CD4-positive, alpha-beta T cell (primary cell): ENCODE measurements at places on chromosomes 5 and 9.

GRCh38 chr9:19999491-20000057 is 210.7 kb upstream of the SLC24A2 start:
- DNase-seq: no peak

DNA sequence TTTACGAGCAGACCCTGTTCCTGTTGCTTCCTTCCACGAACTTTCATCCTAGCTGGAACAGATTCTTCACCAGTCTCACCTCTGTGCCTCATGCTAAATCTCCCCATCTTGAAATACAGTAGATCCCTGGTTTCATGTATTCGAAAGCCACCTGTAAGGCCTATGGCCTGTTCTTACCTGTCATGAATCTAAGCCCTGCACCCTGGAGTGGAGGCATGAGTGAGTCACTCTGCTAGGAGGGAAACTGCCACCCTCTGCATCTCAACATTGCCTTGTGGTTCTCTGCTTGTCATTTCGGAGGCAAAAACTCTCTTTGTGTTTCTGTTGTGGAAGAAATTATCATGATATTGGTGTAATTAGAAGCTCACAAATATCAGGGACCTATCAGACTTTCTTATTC is 320.0 kb downstream of the ENC1 start:
- no peak for DNase-seq

DNA sequence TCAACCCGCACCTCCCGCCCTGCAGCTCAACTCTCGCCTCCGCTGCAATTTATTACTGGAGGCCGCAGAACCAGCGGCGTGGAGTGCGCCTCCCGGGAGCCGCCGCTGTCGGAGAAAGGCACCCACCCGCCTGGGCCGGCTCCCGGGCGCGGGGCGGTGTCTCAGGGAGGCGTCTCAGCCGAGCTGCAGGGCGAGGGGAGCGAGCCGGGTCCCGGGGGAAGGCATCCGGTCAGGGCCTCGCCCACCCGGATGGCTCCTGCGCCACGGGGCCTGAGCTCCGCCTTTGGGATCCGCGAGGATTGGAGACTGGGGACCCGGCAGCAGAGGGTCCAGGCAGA is 32.9 kb downstream of the TSPAN17 start:
- DNase-seq: no peak

DNA sequence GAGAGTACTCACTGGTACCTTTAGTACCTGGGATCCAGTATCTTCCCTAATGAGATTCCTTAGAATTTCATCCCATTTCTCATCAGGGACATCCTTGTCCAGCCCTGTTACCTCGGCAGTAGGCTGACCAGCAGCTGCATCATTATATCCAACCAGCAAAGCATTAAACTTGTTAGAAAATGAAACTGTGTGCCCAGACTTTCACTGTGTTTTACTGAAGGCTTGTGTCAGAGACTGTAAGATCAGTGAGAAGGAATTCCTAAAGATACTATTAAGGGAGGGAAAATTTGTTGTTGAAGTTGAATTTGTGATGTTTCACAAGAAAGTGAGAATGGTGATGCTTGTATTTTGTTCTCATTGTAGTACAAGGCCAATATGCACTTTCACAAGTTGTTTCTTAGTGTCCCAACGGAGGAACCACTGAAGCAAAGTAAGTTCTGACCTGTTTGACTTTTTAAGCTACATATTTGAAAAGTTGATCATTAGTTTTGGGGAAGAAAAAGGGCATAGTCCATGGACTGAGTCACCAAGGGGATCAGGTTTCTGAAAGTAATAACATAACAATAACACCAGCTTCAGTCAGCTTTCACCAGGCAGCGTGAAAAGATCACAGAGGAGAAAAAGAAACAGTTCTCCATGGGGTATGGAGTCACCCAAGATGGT is 48.8 kb downstream of the GRAMD2B start:
- no peak for DNase-seq

GRCh38 chr9:88736136-88736637 is 201.2 kb downstream of the NXNL2 start:
- no peak for DNase-seq

DNA sequence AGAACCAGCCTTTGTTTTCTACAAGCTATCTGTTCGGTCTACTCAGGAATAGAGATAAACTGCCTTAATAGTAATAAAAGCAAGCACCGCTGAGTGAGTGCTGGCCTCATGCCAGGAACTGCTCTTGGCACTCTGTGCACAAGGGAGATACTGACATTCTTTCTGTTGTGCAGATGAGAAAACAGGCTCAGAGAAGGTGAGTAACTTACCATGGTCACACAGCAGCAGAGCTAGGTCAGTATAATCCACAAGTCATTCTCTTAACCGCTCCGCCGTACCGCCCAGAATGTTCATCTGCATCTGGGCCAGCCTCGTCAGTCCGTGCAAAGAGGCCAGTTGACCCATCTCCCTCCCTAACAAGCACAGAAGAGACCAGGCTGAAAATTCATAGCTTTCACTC is 27.4 kb downstream of the QRFP start:
- no peak for DNase-seq

DNA sequence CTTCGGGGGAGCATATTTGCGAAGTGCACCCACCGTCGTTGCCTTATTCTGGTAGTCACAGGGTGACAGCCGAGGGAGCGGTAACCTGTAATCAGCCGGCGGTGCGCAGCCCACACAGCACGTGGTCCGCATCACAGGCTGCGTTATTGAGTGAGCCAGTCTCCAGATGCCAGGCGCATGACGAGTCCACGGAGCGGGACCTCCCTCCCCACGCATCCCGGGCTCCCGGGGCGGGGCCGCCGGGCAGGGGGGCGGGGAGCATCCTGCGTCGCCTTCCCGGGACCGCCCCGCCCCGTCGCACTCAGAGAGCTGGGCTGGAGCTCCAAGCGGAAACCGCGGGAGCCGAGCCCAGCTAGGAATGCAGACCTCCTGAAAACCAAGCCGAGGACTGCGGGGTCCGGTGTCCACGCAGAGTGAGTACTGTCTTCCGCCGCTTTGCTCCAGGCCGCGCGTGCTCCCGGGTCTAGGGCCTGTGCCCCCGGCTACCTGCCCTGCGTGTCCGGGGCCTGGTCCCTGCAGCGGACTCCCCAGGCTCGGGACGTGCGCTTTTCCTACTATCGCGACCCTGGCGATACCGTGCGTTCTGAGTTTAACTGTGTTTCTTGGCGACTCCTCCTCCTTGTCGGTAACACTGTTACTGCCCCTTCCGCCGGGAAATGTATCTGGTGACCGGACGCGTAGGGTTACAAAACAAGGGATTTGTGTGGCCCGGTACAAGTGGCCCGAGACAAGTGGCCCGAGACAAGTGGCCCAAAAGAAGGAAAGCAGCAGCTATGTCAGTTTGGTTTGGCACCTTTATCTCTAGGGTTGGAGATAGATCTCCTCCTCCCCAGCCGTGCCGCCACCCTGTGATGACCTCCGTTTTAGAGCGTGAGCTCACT is 40.6 kb downstream of the CAST start:
- DNase-seq: peak; percentile 68

DNA sequence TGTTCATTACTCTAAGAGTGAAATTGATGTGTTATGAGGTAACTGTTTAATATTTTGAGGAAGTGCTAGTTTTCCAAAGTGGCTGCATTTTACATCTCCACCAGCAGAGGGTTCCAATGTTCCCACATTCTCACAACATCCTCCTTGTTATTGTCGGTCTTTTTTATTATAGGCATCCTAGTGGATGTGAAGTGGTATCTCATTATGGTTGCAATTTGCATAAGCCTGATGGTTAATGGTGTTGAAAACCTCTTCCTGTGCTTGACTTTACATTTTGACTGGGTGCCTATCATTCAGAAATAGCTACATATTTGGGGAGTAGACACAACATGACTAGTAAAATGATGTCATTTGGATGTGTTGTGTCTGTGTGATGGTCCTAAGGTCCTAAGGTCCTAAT is 143.6 kb downstream of the MRPS30 start:
- DNase-seq: no peak
